ENCODE measurements at places on chromosomes 4 and X.

GRCh38 chrX:132741689-132742088 is 216.7 kb downstream of the HS6ST2 start:
- DNase-seq = no peak

DNA sequence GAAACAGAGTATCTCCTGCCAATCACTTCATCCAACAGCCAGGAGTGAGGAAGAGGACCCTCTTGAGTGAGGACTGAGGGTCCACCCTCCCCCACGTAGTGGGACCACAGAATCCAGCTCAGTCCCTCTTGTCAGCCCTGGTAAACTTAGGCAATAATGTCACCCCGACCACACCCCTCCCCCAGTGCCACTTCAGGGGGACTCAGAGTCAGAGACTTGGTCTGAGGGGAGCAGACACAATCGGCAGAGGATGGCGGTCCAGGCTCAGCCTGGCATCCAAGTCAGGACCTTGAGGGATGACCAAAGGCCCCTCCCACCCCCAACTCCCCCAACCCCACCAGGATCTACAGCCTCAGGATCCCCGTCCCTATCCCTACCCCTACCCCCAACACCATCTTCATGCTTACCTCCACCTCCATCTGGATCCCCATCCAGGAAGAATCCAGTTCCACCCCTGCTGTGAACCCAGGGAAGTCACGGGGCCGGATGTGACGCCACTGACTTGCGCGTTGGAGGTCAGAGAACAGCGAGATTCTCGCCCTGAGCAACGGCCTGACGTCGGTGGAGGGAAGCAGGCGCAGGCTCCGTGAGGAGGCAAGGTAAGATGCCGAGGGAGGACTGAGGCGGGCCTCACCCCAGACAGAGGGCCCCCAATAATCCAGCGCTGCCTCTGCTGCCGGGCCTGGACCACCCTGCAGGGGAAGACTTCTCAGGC is at the start of the genes CSAG1 and MAGEA12:
Gene CSAG1, minus strand, starts transcription at position 461 of the 715 bp plus-strand sequence. CDS start 1,261 bp downstream, outside the sequence.
Gene MAGEA12, plus strand, starts transcription at position 497 of the 715 bp plus-strand sequence. CDS start 2,405 bp downstream, outside the sequence.
- no peak for DNase-seq

- DNase-seq = no peak
Measured at GRCh38 chr4:137425281-137425680, 107.0 kb downstream of the PCDH18 start.

DNA sequence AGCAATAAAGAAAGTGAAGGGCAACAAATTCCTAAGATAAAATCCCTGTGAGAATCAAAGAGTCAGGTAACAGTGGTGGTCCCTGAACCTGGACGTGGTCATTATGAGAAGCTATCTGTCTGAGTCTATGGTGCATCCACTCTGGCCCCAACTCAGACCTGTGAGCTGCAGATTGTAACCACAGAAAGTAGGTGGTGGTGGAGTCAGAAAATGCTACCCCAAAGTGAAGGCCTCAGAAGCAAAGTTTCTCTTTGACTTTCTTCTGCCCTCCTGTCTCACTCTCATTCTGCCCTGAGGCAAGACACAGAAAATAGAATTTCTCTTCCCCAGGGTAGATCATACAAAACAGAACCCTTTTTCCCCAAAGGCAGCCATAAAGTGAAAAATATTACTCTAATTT is 84.1 kb upstream of the NEIL3 start:
- no peak for DNase-seq

DNA sequence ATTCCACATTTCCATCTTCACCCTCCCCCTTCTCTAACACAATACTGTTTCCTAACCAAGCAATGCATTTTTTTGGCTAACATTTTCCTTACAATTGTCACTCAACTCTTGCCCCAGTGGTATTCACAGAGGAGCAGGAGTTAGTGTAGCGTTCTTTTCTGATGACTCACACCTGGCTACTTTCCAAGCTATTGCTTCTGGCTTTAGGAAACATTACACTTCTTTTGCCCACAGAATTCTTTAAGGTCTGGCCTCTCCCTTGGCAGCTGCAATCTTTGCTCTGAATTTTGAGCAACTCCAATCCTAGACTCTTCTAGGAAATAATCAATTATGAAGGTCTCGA is 27.5 kb upstream of the PDGFC start:
- DNase-seq = peak; percentile 48

GRCh38 chr4:38166082-38166481 is 205.9 kb downstream of the PTTG2 start:
- DNase-seq = no peak

GRCh38 chr4:23364167-23364566 is 525.7 kb downstream of the PPARGC1A start:
- no peak for DNase-seq

DNA sequence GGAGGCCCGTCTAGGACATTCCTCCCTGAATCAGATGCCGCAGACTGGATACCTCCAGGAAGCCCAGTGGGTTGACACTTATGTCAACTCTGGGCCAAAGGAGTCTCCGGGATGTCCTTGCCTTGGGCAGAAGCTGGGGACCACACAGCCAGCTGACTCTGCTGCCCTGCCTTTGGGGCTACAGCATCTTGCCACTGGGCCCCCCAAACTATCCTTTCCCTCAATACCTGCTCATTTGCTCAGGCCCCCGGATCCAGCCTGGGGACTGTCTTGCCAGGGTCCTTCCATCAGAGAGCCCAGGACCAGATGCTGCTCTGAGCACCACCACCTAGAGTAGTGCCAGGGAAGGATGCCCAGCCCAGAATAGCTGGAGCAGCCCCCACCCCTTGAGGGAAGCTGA is 19.0 kb downstream of the RAB33A start:
- no peak for DNase-seq

DNA sequence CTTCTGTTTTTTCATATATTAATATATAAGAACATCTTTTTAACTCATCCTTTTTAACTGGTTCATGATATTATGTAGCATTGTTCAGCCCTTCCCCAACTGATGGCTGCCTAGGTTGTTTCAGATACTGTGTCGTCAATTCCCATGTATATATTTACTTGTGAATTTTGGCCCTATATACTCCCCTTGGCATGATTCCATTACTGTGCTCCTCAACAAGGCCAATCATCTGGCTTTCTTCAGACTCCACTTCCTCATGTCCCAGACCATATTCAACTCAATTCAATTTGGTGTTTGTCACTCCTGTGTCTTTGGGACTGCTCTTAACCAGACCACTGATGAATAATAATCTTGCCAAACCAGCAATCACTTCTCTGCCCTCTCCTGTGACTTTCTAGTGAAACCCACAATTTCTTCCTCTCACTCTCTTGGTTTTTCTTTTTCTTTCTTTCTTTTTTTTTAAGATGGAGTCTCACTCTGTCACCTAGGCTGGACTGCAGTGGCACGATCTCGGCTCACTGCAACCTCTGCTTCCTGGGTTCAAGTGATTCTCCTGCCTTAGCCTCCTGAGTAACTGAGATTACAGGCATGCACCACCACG is 2.7 kb upstream of the WDR45 start:
- DNase-seq = no peak

DNA sequence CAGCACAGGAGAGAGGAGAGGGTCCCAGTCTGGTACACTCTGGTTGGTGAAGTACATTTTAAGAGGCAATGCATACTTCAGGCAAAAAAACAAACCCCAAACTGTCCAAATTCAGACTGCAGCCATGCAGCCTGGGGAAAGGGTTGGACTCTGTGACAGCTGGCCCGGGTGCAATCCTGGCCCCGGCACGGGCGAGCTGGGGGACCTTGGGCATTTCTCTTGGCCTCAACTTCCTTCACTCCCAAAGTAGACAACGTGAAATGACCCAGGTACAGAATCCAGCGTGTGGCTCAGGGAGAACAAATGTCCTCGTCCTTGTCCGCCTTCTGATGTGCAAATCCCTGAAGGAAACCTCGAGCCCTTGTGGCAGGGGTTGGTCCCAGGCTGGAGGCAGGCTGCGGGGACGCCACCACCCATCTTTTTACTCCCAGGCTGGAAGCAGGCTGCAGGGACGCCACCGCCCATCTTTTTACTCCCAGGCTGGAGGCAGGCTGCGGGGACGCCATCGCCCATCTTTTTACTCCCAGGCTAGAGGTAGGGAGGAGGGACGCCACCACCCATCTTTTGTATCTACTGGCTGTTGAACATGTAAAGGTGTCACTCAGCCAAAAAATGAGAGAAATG is 62.3 kb downstream of the ACOX3 start:
- DNase-seq = no peak

- no peak for DNase-seq
Measured at GRCh38 chr4:74449571-74450297, 4.8 kb downstream of the AREG start.

GRCh38 chrX:120144178-120144844 is 14.1 kb upstream of the RHOXF2 start:
- DNase-seq = peak; percentile 4

DNA sequence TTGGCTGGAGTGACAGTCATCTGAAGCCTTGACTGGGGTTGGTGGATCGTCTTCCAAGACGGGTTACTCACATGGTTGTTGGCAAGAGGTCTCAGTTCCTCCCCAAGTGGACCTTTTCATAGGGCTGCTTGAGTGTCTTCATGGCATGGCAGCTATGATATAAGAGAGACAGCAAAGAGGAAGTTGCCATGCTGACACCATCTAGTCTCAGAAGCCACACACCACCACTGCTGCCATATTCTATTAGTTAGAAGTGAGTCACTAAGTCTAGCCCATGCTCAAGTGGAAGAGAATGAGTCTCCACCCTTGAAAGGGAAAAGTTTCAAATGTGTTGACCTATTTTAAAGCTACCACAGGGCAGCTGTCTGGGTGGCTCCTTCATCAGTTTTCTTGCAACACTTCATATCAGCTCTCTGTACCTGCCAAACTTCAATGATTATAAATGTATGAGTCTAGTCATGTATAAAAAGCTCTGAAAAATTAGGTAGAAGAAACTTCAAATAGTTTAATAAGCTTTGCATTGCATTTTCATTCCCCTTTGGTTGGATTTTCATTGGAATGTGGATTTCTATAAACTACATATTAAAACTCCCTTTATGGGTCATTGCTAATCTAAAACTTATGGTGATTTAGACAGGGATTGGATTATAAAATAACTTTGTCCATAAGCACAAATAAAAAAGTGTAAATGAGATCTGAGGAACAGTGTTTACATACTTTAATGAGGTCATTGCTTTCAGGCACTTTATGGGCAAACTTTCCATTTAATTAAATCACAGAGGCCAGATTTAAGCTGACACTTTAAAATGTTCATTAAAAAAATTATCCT is 68.0 kb upstream of the ATXN3L start:
- DNase-seq = no peak

DNA sequence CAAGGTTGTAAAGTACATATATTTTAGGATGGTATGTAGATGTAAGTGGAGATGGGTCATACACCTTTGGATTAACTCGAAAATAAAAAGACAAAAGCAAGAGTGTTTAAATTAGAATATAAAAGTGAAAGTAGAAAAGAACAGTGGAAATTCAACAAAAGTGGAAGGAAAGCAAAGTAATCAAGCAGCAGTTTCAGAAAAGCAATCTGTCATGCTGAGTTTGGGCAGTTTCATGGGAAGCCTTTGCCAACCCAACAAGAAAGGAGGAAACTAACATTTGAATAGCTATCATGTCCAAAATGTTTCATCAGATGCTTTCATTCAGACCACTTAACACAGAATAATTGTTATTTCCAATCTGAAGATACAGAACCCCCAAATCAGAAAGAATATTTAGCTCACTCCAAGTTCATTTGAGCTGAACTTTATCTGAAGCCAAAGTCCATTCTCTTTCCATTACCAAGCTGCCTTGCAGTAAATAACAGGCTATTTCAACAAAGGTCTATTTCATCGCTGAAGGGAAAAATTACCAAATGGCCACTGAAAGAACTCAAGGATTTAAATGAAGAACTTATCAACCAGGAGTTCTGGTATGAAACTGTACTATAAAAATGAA is 1.8 kb upstream of the EXOSC9 start:
- no peak for DNase-seq

- DNase-seq = no peak
Measured at GRCh38 chr4:42453612-42454011, 56.3 kb downstream of the SHISA3 start.

DNA sequence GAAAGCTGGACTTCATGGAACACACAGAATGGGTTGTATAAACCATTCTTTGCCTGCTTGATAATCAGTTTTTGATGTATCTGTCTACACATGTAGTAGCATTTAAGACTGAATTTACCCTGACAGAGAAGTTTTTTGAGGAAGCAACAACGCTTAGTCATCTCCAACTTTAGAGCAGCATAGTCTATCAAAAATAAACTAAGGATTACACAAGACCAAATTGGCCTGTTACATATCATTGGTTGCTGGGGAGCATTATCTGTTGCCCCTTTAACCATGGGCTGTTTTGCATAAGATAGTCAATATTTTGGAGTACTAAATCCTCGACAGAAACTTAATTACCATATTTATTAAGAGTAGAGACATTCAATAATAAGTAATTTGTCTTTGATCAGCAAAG is 347.4 kb downstream of the FAM47B start:
- DNase-seq = no peak
